NCI-H1105 treated with DMSO at 0.1 percent for 48 hours (cell line): ENCODE measurements at places on chromosomes 12 and 14.

GRCh38 chr12:131895640-131896079 lies 1.2 kb downstream of the ULK1 start:
- DNase-seq = no peak

DNA sequence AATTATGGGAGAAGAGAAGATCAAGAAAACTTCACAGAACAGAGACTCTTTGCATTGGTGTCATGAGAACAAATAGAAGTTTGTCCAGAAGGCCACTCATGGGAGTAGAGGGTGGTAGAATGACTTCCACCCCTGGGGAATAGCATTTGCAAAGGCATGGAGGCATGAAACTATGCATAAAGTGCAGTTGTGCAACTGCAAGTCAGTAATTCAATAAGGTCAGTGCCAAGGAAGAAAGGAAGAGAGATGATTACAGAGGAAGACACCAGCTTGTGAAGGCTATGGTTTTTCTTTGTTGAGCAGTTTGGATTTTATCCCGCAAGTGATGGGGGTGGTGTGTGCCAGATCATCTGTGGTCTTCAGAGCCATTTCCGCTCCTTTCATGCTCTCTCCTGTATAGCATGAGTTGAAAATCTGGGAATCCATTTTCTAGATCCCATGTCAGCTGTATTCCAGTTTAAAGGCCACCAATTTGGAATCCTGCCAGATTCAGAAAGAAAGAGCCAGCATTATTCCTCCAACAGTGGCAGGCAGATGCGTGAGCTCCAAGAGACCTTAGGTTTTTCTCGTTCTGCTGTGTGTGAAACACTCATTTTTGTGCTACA lies 67.6 kb upstream of the GRIN2B start:
- no peak for DNase-seq

DNA sequence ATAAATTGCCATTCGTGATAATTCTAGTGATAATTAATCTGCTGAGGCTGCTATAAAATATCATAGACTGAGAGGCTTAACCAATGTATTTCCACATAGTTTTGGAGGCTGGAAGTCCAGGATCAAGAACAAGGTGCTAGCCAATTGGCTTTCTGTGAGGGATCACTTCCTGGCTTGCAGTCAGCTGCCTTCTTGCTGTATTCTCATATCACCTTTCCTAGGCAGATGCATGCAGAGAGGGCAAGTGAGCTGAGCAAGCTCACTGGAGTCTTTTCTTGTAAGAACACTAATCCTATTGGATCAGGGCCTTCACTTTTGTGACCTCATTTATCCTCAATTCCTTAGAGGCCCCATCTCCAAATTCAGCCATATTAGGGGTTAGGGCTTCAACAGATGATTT lies 640.7 kb downstream of the DIO2 start:
- DNase-seq = no peak

DNA sequence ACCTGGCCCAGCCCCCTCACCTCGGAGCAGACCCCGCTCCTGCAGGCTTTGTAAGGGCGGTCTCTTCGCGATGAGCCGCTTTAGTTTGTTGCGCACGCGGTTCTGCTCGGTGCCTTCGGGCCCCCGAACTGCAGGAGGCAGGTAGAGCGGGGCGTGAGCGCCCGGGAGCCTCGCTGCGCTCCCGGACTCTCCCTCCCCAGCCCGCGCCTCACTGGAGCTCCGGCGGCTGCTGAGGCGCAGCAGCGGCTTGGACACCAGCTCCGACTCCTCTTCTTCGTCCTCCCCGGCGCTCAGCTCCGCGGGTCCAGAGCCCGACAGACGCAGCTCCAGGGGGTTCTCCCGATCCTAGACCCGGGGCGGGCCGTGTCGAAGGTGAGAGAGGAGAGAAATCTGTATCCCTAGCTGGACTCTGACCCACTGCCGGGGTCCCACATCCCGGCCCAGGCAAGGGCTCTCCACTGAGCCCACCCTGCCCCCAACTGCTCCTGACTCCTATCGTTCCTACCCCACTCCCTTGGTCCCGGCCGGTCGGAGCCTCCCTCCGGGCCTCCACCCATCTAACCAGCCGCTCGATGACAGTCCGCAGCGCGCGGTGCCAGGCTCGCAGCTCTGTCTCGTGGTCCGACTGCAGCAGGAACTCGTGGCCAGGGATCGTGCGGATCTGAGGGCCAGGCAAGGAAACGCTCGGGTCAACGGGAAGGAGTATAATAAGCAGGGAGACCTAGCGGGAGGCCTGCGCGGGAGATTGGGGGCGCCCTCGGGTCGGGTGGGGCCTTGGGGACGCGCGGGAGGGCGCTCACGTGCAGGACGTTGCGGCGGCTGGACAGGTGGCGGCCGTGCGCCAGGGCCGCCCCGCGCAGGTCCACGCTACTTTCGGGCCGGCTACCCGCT lies 4.2 kb downstream of the ARHGAP9 start:
- no peak for DNase-seq

GRCh38 chr14:73809391-73809790 lies 42.2 kb upstream of the PTGR2 start:
- DNase-seq = no peak

GRCh38 chr14:76784881-76785280 lies 23.6 kb downstream of the VASH1 start:
- DNase-seq = peak; percentile 58

- no peak for DNase-seq
These were observed 6.6 kb downstream of the ERBB3 start for GRCh38 chr12:56086608-56087007.

GRCh38 chr12:124477107-124477915 lies 90.1 kb downstream of the NCOR2 start:
- no peak for DNase-seq

DNA sequence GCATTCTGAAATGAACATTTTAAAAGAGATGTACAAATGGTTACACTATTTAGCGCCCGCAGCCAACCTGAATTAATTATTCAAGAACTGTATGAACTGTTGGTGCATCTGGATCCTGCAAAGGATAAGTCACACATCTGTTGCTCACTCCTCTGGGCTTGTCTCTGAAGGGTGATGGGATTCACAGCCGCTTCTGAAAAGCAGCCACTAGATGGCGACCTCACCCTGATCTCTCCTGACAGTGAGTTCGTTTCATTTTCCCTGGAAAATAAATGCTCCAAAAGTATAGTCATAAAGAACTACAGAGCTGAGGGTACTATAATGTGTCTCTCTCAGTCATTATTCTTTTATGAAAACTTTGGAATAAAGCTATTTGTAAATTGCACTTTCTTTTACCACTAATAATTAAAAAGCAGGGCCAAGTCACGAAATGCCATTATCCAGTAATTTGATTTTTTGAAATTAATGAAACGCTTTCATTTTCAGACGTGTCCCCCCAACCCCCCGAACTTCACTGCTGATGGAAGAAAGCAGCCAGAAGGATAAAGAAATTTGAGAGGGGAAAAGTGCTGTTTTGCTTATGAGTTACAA lies 789.6 kb downstream of the NRXN3 start:
- DNase-seq = peak; percentile 62

DNA sequence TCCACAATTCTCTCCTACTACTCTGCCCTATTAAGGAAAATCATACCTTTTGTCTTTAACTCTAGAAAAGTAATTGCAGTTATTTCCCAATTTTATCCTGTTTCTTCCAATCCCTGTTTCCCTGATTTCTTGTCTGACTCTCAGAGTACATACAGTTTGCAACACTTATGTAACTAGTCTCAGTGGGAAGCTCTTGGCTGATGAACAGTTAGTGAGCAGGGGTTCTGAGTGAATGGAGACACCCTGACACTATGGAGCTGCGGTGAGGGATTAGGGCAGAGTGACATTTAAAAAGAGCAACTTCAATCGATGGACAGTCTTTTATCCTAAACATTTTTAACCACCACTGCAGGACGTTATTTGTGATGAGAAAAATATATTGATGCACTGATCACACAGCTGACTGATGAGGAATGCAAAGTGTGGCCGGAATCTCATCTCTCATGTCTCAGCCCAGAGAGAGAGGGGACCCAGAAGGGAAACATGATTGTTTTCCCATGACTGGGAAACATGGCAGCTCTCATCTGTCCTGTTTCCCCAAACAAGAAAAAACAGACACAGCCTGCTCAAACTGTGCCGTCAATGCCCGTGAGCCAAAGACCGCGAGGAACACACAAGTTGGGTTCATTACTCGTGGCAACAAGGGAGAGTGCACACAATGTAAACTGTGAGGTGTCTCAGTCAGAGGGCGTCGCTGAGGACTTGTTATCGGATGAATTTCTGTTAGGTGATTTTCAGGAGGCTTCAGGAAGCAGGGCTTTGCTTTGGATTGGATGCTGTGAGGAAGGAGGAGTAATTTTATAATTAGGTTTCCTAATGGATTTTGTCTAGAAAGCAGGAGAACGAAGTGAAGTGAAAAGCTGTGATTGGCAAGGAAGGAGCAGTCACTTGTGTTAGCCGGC lies 5.2 kb upstream of the SLC6A13 start:
- no peak for DNase-seq

GRCh38 chr12:110371408-110372055 lies 32.0 kb downstream of the ANAPC7 start:
- peak; percentile 35 for DNase-seq

DNA sequence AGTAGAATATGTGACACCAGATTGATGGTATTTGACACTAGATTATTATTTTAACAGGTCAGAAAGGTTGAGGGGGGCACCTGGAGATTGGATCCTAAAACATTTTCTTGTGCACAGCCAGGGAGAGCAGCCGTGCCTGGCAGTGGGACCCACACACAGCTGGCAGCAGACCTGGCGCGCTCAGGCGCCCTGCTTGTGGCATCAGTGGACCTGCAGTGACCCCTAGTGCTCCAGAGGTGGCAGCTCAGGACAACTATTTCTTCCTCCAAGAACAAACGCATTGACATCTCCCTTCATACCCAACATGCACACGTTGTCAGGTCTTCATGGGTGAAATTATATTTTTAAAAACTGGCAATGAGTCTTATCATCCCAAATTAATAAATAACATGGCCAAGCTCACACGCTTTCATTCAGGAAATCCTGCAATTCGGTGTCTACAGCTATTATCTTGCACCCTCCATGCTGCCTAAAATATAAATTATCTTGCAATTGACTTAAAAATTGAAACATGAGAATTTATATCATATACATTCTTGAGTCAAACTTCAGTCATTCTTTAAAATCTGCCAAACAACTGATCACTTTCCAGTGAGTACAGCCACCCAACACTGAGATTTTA lies 7.7 kb upstream of the TMEM132D start:
- peak; percentile 79 for DNase-seq

DNA sequence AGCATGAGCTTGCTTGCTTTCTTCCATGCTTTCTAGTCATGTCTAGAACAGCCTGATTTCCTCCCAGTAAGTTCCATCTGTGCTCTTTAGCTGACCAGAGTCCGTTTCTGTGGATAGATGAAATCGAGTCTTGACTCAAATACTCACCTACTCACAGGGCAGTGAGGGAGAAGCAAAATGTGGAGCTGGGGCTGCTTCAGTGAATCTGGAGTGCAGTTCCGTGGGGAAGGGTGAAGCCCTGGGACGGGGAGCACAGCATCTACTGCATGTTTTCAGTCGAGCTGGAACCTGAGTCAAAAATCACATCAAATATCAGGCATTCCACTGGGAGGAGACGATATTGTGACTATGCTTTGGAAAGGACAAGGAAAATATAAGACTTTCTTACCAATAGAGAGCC lies 70.3 kb upstream of the PRMT8 start:
- DNase-seq = no peak

GRCh38 chr12:92070054-92070863 lies 75.4 kb downstream of the BTG1 start:
- no peak for DNase-seq

DNA sequence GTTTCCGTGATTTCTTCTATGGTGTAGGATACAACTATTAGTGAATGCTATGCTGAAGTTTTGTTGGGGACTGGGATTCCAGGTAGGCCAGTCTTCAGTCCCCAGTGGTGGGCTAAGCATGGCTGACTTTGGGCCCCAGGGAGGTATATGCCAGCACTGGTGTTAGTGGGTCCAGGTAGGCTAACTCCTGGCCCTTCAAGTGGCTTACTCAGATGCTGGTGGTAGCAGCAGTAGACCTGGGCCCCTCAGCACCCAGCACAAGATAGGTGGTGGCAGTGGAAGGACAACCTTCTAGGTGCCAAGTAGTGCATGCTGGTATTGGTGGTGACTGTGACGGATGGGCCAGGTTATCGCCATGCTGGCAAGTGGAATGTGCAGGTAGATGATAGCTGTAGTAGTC lies 955.1 kb downstream of the TMTC2 start:
- no peak for DNase-seq

- no peak for DNase-seq
These were observed 183.8 kb upstream of the HIF1A start for GRCh38 chr14:61511558-61511948.

DNA sequence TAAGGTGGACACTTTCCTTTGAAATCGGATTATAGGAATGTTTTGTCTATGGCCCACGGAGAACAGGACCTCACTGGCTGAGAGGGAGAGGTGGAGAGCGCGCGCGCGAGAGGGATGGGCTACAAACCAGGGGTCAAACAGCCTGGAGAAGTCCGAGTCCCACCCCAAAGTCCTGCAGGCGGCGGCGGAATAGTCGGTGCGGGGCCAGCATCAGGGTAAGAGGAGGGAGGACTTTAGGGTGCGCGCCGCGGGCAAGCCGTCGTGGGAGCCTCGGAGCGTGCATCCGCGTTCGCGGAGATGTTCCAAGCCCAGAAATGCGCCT lies 3.3 kb upstream of the HOXC8 start:
- DNase-seq = no peak

- DNase-seq = no peak
These were observed 40.3 kb upstream of the CERS5 start for GRCh38 chr12:50207424-50207823.

- DNase-seq = no peak
These were observed 62.2 kb upstream of the LHX5 start for GRCh38 chr12:113533842-113534375.

- no peak for DNase-seq
These were observed 50.9 kb upstream of the DIP2B start for GRCh38 chr12:50453872-50454271.

GRCh38 chr14:68877993-68878575 lies 85.2 kb upstream of the ZFP36L1 start:
- no peak for DNase-seq

DNA sequence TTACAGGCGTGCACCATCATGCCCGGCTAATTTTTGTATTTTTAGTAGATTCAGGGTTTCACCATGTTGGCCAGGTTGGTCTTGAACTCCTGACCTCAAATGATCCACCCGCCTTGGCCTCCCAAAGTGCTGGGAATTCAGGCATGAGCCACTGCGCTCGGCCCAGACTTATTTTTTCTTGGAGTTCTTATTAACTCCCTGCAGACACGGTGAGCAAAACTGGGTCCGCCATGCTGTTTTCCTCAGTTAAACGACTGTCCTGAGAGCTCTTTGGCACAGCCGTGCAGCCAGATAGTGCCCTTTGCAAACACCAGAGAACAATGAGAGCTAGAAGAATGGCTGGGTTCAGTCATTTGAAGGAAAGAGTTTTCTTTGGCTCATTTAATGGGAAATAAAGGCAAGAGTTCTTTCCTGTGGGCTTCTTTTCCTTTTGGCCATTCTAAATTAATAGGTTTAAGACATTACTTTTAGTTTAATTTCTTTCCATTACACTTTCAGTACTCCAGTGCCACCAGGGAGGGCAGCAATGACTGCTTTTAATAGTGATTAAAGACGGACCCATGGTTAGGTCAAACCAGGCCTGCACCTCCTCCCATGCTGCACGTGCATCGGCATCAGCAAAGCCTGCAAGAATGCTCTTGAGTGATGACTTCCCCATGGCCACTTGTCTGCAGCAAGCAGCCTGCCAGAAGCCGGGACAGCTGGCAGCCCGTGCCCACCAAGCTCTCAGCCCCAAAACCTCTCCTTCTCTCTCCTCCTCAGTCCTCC lies 60.7 kb downstream of the VCPKMT start:
- DNase-seq = no peak
